Activated naive CD4-positive, alpha-beta T cell treated with anti-CD3 and anti-CD28 coated beads for 36 hours (primary cell): ENCODE measurements at places on chromosomes 16 and 17.

DNA sequence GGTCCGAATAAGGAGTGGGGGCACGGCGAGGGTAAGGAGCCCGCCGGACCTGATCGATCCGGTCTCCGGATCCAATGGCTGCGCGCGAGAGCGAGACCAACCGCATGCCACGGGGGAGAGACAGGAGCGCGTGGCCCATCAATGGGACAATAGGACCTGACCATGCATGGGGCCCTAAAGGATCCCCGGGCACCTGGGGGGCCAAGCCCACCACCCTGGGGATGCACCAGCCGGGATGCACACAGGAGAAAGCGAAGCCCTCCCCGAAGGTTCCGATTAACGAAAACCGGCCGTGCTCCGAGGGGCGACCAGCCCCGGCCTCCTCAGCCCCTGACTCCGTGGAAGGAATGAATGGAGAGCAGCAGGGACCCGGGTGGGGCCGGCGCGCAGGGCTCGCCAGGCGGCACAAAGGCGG is 525 bp downstream of the JPT1 start:
- peak; percentile 38 for DNase-seq

- no peak for DNase-seq
Observed at GRCh38 chr17:65154770-65155589, 17.8 kb downstream of the RGS9 start.

GRCh38 chr17:72128039-72128438 is 7.2 kb downstream of the SOX9 start:
- DNase-seq = no peak

DNA sequence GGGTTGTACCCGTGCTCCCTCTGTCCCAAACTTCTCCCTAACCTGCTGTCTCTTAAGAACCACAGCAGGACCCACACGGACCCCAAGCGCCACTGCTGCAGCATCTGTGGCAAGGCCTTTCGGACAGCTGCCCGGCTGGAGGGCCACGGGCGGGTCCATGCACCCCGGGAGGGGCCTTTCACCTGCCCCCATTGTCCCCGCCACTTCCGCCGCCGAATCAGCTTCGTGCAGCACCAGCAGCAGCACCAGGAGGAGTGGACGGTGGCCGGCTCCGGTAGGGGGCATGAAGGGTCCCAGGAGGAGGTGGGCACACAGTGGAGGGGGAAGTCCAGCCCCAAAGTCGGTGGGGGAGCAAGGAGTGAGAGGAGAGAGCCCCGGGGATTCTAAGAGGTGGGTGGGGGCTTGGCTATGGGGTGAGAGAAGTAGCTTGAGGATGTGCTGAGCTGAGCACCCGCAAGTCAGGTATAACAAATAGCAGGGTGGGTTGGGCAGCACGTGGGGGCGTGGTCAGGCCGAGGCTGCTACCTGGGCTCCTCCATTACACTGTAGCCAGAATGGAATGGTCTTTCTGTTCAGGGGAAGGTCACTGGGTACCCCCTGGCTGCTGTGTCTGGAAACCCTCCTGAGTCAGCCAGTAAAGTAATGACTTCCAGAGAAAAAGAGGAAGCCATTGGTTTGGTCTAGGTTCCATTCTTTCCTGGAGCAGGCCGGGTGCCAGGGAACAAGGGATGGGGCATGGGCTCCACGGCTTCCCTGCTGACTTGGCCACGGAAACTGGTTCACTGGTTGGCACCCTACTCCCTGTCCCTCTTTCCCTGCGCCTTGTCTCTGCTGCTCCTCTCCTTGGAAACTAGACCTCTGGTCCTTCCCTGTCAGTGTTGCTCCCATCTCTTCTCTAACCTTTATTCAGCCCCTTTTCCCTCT is 7.1 kb downstream of the PRSS53 start:
- DNase-seq = no peak

DNA sequence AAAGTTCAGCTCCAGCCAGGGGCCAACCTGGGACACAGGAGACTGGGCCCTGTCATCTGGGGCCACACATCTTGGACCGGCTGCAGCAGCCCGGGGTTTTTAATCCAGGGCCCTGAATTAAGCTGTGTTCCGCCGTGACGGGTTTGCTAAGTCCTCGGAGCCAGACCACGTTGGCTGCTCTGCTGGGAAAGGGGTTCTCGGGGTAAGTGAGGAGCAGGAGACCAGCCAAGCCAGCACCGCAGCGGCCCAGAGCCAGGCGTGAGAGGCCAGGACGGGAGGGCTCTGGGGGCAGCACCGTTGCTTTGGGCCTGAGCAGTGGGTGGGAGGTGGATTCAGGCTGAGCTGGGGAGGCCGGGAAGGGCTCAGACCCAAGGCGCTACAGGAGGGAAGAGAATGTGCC is 31.3 kb upstream of the CBX4 start:
- DNase-seq = no peak
